Stimulated activated CD8-positive, alpha-beta memory T cell treated with anti-CD3 and anti-CD28 coated beads, Interleukin-12 subunit alpha, Interleukin-12 subunit beta, amount 100 ng/mL, for 4 hours (primary cell): ENCODE measurements at places on chromosomes 5 and 9.

DNA sequence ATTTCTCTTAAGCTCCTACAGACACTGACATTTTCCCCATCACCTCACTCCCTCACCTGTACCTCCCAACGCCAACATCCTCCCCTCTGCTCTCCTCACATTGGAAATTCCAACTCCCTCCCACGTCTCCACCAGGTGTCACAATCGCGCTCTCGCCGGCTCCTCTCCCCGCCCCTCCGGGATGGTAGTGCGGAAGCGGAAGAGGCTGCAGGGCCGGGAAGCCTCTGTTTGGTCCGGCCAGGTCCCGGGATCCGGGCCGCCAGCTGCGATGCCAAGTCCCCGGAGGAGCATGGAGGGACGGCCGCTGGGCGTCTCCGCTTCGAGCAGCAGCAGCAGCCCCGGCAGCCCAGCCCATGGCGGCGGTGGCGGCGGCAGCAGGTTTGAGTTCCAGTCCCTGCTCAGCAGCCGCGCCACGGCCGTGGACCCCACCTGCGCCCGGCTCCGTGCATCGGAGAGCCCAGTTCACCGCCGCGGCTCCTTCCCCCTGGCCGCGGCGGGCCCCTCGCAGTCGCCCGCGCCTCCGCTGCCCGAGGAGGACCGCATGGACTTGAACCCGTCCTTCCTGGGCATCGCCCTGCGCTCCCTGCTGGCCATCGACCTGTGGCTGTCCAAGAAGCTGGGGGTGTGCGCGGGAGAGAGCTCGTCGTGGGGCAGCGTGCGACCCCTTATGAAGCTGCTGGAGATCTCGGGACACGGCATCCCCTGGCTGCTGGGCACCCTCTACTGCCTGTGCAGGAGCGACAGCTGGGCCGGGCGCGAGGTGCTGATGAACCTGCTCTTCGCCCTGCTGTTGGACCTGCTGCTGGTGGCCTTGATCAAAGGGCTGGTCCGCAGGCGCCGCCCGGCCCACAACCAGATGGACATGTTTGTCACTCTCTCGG, at the start of gene PLPP6:
Gene PLPP6, plus strand, starts transcription at position 187 of the 881 bp plus-strand sequence. Its CDS starts 82 bp downstream, at position 269.
- peak; percentile 53 for DNase-seq

- DNase-seq: no peak
Measured at GRCh38 chr9:17519761-17520160, 59.1 kb upstream of the SH3GL2 start.

GRCh38 chr9:27433631-27434325, 90.3 kb upstream of the IFNK start:
- DNase-seq: no peak

GRCh38 chr9:135902655-135903357, 4.5 kb downstream of the CAMSAP1 start:
- DNase-seq: no peak

GRCh38 chr9:127897193-127897692, 2.2 kb downstream of the ST6GALNAC6 start:
- no peak for DNase-seq

GRCh38 chr5:154334406-154335064, 111.3 kb upstream of the SAP30L start:
- no peak for DNase-seq

DNA sequence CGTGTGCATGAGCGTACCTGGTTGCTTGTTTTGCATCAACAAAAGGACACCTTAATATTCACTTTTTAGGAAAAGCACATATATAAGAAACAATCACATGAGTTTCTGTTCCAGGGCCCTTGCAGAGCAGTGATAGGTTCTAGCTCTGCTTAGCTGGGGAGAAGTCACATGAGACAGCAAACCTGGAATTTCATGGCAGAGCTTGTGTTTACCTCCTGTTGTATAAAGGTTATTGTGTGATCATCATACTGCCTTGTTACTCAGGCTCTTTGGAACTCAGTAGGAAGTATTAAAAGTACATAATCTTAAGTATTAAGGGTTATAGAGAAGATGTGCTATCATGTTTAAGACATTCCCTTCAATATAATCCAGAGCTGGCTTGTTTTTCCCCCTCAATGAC, 18.0 kb upstream of the VLDLR start:
- no peak for DNase-seq

GRCh38 chr5:97101189-97101910, 41.1 kb downstream of the LIX1 start:
- DNase-seq: no peak

DNA sequence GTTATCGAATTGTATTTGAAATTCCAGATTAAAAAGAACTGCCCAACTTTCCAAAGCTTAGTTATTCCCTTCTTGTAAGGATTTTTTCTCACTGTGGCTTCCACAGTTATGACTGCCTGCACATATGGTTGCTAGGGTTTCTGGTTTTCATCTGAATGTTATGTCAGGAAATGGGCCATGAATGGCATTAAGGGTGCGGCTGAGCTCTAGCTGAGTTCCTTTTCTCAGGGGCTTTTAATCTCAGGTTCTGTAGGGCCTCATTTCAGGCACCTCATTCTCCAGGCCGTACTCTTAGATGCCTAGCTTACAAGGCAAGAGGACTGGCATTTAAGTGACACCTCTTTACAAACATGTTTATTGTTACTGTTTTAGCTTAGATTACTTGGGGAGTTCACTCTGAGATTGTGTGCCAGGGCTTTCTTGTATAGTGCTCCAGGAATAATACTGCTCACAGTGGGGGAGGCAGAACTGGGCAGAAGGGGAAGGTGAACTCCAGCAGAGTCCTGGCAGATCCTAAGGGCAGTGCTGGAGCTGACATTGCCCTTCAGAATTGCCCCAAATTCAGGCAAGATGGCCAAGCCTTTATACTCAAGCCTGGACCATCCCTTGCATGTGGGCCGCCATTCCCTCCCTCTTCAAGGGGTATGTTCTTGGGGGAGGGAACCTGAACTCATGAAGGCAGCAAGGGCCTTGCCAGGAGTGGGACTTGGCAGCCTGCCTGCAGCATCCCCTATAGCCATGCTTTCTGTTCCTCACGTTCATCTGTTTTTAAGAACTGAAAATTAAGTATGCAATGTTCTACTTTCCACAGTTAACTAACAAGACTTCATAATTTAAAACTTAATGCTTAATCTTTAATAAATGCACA, 111.5 kb downstream of the KDM4C start:
- DNase-seq: no peak

GRCh38 chr5:150503977-150504620, 3.8 kb upstream of the NDST1 start:
- DNase-seq: no peak

DNA sequence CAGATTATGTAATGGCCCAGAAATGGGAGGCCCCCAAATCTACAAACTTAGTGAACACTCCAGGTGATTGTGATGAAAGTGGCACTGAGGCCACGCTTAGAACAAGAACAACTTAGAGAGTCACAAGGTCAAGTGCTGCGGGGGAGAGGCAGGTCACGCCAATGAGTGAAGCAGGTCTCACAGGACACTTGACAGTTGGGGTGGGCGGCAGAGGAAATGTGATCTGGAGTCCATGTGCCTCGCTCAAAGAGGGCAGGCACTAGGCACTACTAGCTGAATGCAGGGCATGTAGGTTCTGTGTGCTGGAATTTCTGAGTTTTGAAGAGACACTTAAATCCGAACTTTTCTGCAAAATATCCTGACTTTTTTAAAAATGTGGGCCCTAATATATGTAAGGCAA, 193.2 kb upstream of the RORB start:
- no peak for DNase-seq

- no peak for DNase-seq
Measured at GRCh38 chr5:122022966-122023365, 55.1 kb downstream of the LOX start.

GRCh38 chr9:3852545-3852944, 326.7 kb upstream of the RFX3 start:
- no peak for DNase-seq

GRCh38 chr9:4743131-4743875, 2.3 kb upstream of the AK3 start:
- no peak for DNase-seq

- DNase-seq: no peak
Measured at GRCh38 chr9:124239249-124240073, 18.3 kb upstream of the NEK6 start.

GRCh38 chr5:58893551-58893950, 310.7 kb downstream of the RAB3C start:
- no peak for DNase-seq

- DNase-seq: no peak
Measured at GRCh38 chr9:6782345-6782744, 24.6 kb downstream of the KDM4C start.

DNA sequence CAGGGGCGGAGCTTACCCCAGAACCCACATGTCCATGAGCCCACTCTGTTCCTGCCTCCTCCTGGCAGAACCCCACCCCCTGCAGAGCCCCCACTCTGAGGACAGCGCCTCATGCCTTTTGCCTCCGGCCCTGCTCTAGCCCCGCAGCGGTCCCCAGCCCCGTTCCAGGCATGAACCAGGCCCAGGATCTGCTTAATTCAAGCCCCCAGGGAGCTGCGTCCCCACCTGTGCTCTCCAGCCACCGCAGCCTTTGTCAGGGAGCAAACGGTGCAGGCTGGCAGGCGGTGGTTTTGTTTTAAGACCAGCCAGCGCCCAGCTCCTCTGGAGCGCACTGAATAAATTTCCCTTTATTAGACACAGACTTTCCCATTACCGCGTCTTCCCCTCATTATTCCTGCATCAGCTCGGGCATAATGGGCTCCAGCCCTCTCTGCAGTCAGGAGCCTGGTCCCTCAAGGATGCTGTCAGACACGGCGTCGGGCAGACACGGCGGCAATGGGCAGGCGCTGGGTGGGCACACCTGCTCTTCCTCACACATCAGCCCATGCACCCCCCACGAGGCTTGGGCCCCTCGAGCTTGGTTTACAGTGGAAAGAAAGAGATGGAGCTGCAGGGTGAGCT, 137.6 kb downstream of the OLFM1 start:
- DNase-seq: no peak

DNA sequence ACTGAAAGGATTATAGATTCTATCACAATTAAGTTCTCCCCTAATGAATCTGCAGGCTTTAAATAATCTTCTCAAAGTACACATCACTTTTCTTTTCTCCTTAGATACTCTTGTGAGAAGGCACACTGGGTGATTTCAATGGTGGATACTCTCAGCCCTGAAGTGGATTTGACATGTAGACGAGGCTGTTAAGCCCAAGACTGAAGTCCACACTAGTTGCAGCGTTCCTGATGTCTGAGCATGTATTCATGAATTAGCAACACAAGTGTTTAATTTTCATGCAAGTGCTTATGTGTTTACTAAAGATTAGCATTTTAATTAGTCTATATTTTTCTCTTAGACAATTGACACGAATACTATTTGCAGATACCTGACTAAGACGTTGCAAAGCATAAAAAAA, 218.9 kb downstream of the TMEM161B start:
- no peak for DNase-seq

DNA sequence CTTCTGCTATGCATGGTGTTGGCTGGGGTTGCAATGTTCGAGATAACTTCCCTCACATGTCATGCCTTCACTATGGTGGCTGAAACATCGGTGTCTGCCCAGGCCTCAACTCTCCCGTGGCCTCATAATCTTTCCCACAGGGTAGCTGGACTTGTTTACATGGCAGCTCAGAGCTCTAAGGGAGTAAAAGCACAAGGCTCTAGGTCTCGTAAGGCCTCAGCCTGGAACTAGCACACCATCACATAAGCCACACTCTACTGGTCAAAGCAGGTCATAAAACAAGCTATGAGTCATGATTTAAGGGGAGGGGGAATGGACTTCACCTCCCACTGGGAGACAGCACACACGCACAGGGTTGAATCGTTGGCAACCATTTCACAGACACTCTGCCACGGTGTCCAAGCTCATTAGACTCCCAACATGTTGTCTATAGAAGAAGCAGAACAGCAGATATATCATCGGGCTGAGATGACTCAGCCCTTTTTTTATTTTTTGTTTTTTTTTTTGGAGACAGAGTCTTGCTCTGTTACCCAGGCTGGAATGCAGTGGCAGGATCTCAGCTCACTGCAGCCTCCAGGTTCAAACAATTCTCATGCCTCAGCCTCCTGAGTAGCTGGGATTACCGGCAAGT, 66.8 kb upstream of the IL17B start:
- DNase-seq: no peak

GRCh38 chr9:121950866-121951265, 142.2 kb downstream of the TTLL11 start:
- no peak for DNase-seq

- no peak for DNase-seq
Measured at GRCh38 chr9:75121914-75122558, 33.7 kb downstream of the OSTF1 start.

GRCh38 chr5:116035123-116035522, 2.9 kb downstream of the ARL14EPL start:
- no peak for DNase-seq

DNA sequence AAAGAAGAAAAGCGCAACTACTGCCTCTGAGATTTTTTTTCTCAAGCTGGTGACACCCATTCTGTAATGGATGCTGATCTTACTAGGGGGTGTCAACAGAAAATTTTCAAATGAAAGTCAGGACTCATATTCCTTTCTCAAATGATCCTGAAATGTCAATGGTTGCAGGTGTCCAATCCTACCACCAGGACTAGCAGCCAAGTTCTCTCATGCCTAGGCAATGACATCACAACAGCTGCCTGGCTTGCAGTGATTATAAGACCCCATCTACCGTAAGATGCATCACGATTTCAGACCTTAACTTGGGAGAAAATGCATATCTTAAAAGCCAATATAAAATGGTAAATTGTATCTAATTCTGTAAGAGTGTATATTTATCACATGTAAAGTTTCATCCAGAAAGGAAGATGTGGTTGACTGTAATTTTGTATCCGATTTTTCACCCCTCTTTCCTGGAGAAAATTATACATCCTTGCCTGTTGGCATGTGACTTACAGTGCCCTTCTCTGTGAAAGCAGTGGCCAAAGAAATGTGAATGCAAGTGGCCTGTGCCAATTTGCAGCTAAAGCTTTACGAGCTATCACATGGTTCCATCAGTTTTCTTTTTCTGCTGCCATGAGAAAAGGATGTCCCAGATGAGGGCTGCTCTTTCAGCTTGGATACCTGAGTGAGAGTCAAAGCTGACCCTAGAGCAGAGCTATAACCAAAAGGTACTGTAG, 104.4 kb downstream of the DENND1A start:
- no peak for DNase-seq

DNA sequence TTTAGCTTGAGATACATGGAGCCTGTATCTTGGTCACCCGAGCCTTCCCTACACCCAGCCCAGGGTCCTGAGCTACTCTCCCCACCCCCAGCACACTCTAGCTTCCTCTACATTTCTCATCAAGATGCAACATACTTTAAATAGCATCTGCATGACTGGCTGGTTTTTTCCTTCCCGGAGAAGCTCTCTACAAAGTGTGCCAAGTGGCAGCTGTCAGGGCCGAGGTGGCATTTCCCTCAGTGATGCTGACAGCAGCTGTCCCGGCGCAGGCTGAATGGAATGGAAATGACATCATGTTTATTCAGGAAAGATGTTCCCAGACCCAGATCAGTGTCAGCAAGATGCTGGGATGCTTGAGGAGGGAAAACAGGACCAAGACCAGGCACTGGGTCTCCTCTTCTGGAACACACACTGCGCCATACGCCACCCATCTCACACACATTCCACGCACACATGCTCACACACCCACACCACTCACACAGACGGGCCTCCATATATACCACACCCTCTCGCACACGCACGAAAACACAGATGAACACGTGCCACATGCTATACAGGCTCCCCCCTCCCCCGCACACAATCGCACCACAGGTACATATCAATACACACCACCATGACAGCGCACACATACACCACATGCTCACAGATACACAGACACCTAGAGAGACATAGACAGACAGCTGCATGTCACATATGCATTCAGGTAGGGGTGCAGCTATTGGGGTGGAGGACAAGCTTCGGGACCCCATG, 67.8 kb downstream of the LHX2 start:
- no peak for DNase-seq

GRCh38 chr9:135660407-135660806, 2.7 kb upstream of the LCN9 start:
- no peak for DNase-seq
